ENCODE measurements at places on chromosomes 5 and 9.

- peak; percentile 3 for DNase-seq
These were observed 132.0 kb downstream of the IZUMO3 start for GRCh38 chr9:24413651-24414050.

DNA sequence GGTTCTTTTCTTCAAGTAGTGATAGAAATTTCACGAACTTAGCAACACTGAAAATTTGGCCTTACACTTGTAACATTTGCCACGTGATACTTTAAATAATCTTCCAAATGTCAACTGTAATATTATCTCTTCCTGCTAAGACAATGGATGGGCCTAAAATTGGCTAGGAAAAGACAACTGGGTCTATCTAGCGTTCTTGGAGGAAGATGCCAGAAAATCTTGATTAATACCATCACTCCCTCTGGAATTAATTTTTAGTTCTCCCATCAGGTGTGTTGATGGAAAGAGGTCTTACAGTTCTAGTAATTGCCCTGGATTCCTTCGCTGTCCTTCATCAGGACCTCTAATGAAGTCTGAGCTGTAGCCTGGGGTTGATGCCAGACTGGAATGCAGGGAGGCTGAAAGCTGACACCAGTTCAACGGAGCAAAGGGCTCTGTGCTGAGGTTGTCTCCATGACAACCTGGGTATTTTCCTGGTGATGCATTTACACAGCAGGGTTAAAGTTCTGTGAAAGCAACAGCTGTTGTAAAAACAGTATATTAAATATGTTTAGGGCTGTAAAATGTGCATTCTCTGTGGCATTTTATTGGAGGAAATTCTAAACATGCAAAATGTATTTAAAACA lies 92.3 kb downstream of the GAS1 start:
- peak; percentile 81 for DNase-seq

GRCh38 chr5:73116506-73116905 lies 3.9 kb upstream of the TMEM171 start:
- no peak for DNase-seq

DNA sequence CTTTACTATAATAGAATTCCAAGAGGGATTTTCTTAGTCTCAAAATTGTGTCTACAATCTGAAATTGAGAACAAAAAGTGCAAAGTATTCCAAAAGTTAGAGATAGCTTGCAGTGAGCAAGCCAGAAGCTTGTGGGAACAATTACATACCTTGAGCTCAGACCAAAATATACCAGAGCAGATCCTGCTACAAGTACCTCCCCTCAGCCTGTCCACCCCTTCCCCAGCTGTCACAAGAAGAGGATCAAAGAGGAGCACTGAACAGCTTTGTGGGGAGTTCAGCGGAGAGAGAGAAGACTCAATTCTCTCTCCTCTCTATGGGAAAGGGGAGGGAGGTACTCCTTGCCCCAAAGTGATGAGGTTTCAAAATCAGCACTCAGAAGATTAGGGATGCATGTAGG lies 869.2 kb upstream of the DMAC1 start:
- no peak for DNase-seq

- DNase-seq = no peak
These were observed 44.2 kb upstream of the TENT2 start for GRCh38 chr5:79567926-79568549.

DNA sequence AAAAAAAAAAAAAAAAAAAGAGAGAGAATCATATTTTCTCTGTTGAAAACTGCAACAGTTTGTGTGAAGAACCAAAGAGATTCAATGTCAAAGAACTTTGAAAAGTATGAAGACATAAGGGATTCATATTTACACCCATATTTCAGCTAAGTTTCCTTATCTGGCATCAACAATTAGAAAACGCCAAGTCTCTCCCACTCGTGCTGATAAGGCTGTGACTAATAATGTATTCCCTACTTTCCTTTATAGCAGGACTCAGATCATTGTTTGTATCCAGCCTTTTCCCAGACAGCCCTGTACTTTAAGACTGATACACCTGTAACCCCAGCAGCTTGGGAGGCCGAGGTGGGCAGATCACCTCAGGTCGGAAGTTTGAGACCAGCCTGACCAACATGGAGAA lies 54.1 kb upstream of the STK32A start:
- DNase-seq = no peak

DNA sequence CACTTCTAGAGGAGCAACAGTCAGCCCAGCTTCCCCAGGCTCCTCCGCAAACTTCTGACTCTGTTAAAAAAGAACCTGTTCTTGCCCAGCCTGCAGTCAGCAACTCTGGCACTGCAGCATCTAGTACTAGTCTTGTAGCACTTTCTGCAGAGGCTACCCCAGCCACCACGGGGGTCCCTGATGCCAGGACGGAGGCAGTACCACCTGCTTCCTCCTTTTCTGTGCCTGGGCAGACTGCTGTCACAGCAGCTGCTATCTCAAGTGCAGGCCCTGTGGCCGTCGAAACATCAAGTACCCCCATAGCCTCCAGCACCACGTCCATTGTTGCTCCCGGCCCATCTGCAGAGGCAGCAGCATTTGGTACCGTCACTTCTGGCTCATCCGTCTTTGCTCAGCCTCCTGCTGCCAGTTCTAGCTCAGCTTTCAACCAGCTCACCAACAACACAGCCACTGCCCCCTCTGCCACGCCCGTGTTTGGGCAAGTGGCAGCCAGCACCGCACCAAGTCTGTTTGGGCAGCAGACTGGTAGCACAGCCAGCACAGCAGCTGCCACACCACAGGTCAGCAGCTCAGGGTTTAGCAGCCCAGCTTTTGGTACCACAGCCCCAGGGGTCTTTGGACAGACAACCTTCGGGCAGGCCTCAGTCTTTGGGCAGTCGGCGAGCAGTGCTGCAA lies 72.8 kb downstream of the NUP214 start:
- no peak for DNase-seq

GRCh38 chr9:33151007-33151557 lies 16.1 kb downstream of the B4GALT1 start:
- DNase-seq = peak; percentile 98

DNA sequence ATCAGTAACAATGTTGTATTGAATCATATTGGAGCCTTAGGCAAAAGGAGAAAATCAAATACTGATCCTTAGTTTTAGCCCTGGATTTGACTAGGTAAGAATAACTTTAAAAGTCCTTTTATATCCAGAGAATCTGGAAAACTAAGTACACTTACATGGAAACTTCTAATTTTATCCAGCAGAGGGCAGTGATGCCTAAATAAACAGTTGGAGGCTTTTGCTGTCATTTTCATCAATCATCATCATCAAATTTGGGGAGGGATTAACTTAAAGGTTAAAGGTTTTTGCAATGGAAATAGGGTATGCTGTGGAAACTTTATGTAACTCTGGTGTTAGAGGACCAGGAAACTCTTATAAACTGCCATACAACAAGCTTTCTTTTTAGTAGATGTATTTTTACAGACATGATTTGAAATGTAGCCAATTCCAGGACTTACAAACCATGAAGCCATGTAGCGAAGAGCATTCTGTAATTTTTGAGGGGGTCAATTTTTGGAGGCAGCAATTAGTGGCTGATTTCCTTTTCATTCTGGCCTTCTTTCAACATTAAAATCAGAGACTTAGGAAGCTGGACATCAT lies 112.7 kb downstream of the OSTF1 start:
- peak; percentile 41 for DNase-seq

DNA sequence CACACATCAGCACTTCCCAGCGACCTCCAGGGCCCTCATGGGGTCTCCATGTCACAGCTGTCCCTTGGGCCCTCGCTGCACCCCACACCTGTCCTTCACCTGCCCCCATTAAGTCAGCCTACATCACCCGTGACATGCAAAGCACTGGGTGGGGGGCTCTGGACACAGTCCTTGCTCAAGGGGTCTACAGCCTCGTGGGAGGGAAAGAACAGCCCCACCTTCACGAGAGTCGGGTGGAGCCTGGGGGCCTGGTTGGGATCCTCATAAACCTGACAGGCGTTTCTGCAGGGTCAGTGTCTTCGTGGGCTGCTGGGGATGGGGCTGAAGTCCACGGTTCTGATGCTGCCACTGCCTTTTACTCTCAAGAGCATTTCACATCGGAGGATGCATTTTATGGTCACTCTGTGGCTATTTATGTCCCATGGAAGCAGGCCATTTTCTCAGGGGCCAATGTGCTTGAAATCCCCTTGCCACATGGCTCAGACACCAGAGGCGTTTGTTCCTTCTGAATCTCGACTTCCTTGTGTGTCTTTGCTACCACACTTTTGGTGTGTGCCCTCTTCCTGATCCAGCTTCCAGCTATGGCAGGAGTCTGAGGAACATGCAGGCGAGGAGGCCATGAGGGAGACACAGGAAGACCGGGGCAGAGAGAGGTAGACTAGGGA lies at the start of gene OR2V1:
Gene OR2V1, minus strand, starts transcription at position 338 of the 665 bp plus-strand sequence. CDS start 5,865 bp downstream, outside the sequence.
- no peak for DNase-seq

Data from fibroblast of villous mesenchyme (primary cell).